ENCODE measurements at places on chromosomes 13 and 19.

DNA sequence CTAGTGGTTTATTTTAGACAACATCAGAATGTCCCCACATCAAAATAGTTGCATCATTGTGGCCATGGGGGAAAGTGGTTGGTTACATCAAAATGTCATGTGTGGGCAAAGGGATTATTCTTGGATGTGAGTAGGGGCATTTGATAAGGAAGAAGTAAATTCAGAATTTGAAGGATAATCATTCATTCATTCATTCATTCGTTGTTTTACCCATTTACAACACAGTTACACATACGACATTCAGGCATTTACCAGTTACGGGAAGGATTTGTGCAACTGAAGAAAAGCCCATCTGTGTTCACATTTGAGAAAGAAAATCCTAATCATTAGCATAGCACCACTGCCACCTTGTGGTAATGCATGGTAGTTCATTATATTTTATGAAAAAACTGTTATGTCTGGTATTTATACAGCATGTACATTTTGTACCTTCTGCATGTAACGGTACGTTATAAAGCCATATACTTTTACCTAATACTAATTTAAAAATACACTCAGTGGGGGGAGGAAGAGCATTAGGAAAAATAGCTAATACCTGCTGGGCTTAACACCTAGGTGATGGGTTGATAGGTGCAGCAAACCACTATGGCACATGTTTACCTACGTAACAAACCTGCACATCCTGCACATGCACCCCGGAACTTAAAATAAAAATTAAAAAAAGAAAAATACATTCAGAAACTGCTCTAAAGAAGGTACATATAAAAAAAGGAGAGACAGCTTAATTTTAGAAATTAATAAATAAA, 62.1 kb downstream of the DGKH start:
- peak; percentile 5 for DNase-seq

DNA sequence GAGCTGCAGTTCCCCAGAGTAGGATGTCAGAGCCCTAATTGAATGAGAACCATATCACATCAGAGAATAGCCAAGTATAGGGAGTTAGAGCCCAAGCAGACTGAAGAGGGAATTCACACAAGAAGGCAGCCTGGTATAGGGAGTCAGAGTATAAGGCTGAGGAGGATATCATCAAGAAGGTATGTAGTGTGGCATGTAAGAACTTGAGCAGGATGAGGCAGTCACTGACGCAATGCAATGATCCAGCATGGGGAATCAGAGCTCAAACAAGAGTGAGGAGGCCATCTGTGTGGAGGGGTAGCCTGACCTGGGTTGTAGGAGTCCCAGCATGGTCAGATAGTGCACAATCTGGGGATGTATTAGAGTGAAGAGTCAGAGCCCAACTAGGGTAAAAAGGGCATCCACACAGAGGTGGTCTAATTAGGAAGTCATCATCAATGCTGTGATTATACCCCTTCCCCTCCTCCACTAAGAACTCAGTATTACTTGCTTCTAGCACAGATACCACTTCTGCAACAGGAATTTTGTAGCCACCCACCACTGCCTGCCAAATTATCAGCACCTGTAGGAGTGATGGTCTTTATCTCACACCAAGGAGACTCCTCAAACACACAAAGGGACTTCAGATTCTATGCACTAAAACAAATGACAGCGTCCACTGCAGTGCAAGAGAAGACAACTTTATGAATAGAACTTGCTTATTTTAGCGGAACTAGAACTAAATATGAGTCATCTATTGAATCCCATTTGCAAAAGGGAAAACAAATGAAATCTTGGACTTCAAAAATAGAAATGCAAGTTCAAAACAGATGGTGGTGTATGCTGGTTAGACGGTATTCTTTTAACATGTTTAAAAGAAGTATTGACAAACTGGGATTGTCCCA, 107.2 kb downstream of the FNDC3A start:
- no peak for DNase-seq

DNA sequence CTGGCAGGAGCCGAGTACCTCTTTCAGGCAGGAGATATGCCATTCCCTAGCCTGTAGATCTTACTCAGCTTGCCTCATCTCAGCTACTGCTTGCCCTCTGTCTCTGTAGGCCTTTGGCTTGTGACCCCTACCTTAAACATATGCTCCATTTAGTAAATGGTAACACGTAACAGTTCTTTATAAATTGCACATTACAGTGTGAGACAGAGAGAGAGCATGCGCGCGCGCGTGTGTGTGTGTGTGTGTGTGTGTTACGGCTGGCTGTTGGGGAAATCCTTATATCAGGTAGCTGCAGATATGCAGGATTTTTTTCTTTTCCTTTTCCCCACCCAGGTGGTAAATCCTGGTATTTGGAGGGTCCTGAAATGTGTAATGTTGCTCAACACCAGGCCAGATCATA, 4.2 kb downstream of the SPINT2 start:
- no peak for DNase-seq

GRCh38 chr19:41376241-41376997, at the start of gene TMEM91:
Gene TMEM91, plus strand, starts transcription at chr19:41376533. Its CDS starts 1,777 bp downstream, at chr19:41378310.
- no peak for DNase-seq

DNA sequence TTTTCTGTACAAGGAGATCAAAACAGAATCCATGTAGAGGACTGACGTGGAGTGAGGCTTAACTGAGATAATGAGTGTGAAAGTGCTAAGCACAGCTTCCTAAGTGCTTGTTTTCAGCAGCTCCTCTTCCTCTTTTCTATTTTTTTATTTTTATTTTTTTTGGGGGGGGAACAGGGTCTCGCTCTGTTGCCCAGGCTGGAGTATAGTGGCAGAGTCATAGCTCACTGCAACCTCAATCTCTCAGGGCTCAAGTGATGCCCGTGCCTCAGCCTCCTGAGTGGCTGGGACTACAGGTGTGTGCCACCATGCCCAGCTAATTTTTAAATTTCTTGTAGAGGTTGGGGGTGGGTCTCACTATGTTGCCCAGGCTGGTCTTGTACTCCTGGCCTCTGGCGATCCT, 5.6 kb upstream of the FOSB start:
- no peak for DNase-seq

- no peak for DNase-seq
These were observed 305.3 kb downstream of the TEX29 start for GRCh38 chr13:111625526-111626315.

DNA sequence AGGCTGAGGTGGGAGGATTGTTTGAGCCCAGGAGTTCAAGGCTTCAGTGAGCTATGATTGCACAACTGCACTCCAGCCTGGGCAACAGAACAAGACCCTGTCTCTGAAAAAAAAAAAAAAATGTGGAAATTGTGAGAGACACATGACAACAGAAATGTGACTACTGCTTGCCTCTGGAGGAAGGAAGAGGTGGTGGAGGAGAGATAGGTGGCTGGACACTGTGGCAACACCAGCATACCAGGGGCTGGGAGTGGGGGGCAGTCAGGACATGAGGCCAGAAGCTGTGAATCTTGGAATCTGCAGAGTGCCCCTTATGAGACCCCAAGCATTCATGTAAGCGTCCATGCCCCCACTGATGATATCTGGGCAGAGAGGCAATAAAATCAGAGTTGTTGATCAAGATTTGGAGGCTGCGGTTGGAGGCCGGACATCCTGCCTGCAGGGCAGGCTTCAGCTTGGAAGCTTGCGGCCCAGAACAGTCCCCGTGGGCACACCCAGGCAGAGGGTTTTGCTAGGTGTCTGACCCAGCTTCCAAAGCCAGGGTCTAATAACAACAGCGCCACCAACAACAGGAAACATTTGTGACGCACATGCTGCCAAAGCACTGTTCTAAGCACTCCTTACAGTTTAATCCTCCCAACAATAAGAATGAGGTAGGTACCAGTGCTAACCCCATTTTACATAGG, 16.9 kb downstream of the FAM187B start:
- no peak for DNase-seq

DNA sequence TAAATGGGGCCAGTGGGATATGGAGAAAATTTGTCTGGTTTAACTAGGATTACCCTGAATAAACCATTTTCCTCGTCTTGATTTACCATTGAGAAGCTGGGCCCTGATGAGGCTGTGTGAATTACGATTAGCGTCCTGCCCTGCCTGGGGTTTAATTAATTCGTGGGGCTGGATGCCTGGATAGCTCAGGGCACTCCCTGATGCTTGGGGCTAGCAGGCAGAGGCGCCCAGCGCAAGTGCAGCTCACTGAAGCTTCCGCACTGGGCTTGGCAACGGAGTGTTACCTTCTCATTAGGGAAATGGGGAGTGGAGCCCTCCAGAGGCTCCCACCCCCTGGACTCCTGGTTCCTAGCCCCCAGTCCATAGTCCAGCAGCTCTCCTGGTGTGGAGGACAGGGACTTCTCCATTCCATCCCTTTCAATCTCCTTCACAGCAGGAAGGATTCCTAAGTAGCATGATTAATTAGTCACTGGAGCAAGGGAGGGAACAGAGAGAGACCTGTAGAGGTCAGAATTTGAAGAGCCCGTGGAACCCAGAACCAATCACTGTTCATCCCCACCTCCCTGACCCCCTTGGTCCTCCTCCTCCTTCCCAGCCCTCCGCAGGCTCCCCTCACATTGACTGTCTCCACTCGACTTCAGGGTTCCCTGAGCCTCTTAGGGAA, 107.2 kb downstream of the UQCRFS1 start:
- no peak for DNase-seq

GRCh38 chr19:50415661-50416033, 3.1 kb upstream of the SPIB start:
- DNase-seq: no peak

DNA sequence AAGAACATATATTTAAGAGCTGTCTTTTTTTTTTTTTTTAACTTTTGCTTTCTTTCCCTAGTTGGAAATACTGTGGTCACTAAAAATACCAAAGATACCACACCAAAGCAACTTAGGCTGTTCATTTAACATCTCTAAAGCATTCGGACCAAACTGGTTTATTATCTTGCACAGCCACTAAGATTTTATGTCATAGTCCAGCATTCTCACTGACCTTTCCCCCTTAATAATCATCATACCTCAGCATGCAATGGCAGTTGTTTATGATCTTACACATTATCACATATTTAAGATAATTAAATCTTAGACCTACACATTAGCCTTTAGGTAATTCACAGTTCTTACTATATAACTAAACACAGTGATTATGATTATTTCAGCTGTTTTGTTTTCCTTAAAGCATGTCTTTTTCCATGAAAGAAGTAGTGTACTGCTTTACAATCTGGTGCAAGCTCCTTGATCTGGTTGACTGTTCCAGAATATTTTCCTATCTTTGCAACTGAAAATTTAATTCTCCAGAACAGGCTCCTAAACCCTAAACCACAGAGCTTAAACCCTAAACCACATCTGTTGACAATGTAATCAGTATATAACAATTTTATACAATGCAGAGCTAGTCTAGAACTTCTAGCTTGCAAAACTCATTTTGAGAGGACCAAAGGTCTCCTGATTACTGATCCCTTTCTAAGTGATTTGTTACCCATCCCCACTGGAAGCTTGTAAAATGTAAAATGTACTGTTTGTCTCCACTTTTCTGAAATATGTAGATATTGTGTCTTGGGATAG, 74.2 kb downstream of the CDK8 start:
- DNase-seq: no peak

GRCh38 chr13:44311011-44311780, 62.4 kb upstream of the SERP2 start:
- DNase-seq: no peak

GRCh38 chr19:24140099-24140498, 53.1 kb downstream of the ZNF254 start:
- DNase-seq: no peak

GRCh38 chr19:54063350-54064116, at the start of gene VSTM1:
Gene VSTM1, minus strand, starts transcription at chr19:54063897. Its CDS starts 120 bp downstream, at chr19:54063777.
- no peak for DNase-seq
